ENCODE measurements at places on chromosomes 2 and 18.

GRCh38 chr2:53629501-53629900, 138.1 kb upstream of the CHAC2 start:
- DNase-seq: no peak

- no peak for DNase-seq
Measured at GRCh38 chr18:62757399-62758010, 42.2 kb downstream of the PHLPP1 start.

DNA sequence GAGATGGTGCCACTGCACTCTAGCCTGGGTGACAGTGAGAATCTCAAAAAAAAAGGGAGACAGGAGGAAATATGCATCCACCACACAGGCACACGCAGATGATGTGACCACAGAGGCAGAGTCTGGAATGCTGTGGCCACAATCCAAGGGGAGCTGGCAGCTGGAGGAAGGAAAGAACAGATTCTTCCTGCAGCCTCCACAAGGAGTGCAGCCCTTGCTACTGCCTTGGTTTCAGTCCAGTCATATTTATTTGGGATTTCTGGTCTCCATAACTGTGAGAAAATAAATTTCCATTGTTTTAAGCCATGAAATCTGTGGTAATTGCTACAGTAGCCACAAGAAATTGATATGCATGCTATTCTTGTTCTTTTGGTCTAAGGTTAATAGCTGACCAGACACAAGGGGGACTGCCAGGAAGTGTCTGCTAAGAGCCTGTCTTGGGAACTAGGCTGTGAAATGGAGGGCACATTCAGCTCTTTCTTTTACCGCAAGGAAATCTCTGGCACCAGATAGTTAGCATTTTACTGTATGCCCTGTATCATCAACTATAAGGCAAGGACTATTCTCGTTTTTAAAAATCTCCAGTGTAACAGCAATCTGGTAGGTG, 133.1 kb upstream of the SEC11C start:
- DNase-seq: no peak

- DNase-seq: no peak
Measured at GRCh38 chr18:55338978-55339650, 248.9 kb downstream of the TCF4 start.
